ENCODE measurements at places on chromosomes 1 and 21.
A peak's percentile ranks its signal among the peaks of the same experiment; 100 is the strongest.

GRCh38 chr1:150535511-150536287, 13.5 kb upstream of the ADAMTSL4 start:
- peak; percentile 23 for DNase-seq

GRCh38 chr1:9481048-9481447, 58.2 kb upstream of the SLC25A33 start:
- no peak for DNase-seq

DNA sequence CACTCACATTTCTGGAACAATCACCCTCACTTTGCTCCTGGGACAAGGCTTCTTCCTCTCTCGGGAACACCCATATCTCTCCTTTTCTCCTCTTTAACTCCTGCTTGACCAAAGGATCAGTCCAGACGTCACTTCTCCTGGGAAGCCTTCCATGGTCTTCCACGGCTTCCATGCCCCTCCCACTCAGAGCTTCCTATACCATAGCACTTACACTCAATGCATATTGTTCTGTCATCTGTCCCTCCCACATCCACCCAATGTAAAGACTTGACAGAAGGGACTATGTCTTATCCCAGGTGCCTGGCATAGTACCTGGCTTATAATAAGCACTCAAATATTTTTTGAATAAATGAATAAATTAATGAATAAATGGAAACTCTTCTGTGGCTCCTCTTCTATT, 28.2 kb downstream of the CD34 start:
- DNase-seq: no peak

DNA sequence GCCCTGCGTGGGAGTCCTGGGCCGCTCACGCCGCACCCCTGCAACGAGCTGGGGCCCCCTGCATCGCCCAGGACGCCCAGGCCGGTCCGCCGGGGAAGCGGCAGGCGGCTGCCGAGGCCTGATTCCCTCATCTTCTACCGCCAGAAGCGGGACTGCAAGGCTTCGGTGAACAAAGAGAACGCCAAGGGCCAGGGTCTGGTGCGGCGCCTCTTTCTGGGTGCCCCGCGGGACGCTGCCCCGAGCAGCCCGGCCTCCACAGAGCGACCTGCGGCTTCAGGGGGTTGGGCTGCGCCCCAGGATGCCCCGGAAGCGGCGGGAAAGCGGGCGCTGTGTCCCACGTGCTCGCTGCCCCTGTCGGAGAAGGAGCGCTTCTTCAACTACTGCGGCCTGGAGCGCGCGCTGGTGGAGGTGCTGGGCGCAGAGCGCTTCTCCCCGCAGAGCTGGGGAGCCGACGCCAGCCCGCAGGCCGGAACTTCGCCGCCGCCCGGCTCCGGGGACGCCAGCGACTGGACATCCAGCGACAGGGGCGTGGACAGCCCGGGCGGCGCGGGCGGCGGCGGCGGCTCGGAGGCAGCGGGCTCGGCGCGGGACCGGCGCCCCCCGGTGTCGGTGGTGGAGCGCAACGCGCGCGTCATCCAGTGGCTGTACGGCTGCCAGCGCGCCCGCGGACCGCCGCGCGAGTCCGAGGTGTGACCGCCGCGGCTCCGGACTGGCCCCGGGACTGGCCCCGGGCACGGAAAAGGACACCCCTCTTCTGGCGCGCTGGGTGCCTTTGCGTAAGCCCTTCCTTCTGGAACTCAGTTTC, 2.7 kb downstream of the FAM110D start:
- peak; percentile 33 for DNase-seq

DNA sequence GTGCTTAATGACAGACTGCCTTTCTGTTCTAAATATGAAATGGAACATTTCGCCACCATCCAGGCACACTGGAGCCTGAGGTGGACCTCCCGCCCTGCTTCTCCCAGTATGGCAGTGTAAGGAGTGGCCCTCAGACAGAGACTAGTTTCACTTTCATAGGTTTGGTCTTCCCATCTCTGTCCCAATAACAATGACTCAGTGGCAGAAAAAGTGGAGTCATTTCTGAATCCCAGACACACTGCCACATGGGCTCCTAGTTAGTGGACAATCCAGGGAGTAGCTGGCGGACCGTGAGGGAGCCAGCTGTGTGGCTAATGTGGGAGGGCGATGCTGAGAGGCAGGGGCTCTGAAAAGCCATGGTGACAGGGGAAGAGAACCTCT, 95.6 kb upstream of the TSPAN2 start:
- peak; percentile 47 for DNase-seq

DNA sequence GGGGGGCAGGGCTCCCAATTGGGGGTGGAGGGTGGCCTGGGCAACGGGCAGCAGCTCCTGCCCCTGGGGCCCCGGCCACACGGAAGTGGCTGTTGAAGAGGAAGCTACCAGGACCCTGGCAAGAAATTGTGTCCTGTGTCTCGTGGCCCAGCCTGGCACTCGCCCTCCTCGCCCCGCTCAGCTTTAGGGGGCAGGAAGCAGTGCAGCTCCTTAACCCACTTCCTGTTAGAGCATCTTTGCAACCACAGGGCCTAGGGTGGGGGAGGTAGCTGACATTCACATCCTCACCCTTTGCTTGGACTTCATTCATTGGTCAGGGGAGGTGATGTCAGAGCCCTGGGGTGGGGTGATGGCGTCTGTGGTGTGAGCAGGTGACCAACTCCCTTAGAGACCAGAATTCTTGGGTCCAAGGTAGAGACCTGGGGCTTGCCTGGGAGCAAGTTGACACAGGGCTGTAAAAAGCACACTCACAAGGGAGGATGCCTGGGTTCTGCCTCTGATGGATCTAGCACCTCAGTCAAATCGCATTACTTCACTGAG, at the start of gene ARHGAP30:
Gene ARHGAP30, minus strand, starts transcription at position 161 of the 540 bp plus-strand sequence. CDS start 267 bp downstream, outside the sequence.
- no peak for DNase-seq

GRCh38 chr1:246506674-246507481, at the start of gene SMYD3:
Gene SMYD3 (minus strand): TSS chr1:246507279.
- DNase-seq: peak; percentile 72

DNA sequence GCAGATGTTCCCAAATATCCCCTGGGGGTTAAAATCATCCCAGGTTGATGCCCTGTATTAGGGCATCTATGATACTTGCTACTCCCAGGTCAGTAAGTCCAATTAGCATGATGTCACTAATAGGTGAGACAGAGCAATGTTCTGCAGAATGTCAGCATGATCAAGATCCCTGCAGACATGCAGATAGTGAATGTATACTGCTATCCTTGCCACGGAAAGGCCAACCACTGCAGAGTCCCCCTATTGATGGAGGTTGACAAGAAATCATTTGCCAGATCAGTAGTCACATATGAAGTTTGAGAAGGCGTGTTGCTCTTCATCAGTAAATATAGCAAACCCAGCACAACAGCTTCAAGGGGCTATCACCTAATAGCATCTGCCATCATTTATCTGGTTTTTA, 97.4 kb downstream of the SETD4 start:
- no peak for DNase-seq

DNA sequence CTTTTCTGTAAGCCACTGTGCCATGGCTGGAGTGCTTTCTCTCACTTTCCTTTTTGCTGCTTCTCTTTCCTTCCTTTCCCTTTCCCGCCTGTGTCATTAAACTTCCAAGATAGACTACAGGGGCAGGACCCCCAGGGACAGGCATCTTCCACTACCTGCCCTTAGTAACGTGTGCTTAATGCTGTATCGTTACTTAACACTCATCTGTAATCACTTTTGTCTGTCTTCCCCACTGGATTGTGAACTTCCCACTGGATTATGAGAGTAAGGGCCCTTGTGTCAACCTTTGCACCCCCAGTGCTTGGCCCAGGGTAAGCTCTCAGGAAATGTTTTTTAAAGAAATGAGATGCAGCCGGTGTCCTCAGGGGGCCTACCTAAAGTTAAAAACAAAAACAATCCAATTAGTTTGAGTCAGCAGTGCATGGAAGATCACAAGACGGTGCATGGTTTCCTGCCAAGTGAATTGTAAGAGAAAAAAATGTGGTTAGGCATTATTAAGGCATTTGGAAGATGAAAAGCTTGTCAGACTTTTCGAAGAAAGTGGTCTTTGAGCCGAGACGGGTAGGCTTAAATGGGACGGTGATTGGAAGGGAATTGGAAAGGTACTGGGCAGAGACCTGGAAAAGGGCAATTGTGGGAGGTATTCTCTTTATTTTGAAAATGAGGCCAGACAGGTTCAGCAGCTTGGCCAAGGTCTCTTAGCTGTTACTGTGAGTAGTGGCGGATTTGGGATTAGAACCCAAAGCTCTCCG, 958 bp downstream of the LYPLAL1 start:
- DNase-seq: peak; percentile 90

GRCh38 chr1:234920136-234920842, 208.3 kb downstream of the TOMM20 start:
- DNase-seq: no peak

DNA sequence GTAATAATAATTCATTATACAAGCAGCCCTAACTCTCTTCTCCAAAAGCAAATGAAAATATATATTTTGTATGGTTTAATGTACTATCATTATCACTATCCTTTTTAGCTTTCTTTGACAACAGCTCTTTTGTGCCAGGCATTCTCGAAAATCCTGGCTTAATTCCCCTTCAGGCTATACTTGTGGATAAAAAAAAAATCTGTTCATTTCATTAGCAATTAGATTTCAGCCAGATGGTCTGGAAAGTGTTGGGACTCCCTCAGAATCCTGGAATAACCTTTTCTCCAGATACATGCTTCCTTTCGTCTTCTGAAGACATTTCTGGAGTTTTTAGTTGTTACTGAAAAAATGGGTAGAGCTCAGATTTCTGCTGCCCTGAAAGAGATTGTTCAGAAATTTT, 83.4 kb upstream of the PLPPR4 start:
- no peak for DNase-seq

DNA sequence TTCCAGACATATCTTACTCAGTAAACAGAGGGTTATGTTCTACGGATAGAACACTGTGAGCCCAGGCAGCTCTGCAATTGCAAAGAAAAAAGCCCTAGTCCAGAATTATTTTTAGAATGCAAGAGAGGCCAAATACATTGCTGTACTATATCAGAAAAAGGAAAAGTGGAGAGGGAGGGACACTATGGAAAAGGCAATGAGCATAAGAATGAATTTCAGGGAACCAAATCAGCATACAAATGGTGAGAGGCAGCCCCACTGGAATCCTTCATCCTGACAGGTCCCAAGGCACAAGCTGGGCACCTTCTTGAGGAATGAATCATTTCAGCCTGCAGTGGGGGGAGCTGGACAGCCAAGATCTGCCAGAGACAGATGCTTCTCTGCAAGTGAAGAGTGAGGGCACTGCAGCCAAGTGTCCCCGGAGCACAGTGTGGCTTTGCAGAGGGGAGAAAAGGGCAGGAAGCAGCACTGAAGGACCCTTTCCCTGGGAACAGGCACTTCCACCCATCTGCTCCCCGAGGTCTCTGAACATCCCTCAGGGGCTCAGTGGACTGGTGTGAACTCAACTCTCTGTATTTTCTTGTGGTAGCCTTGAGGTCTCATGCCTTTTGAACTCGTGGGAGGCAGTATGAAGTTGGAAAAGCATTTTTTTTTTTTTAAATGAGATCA, 115.6 kb downstream of the XCL2 start:
- DNase-seq: no peak

GRCh38 chr1:32967888-32968568, 3.4 kb upstream of the RNF19B start:
- DNase-seq: no peak

DNA sequence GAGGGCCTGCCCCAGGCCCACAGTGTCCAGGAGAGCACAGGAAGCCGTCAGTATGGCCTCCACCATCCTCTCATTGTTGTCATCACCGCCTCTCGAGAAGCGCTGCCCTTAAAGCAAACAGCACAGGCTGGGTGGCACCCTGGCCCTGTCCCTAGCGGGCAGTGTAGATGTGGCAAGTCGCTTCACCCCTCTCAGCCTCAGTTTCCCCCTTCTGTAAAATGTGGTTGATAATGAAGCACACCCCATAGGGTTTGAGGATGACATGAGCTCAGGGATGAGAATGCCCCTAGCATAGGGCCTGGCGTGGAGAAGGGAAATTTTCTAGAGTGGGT, 13.4 kb downstream of the PLA2G2F start:
- DNase-seq: no peak

GRCh38 chr21:25487046-25487594, 120.2 kb downstream of the MRPL39 start:
- no peak for DNase-seq

DNA sequence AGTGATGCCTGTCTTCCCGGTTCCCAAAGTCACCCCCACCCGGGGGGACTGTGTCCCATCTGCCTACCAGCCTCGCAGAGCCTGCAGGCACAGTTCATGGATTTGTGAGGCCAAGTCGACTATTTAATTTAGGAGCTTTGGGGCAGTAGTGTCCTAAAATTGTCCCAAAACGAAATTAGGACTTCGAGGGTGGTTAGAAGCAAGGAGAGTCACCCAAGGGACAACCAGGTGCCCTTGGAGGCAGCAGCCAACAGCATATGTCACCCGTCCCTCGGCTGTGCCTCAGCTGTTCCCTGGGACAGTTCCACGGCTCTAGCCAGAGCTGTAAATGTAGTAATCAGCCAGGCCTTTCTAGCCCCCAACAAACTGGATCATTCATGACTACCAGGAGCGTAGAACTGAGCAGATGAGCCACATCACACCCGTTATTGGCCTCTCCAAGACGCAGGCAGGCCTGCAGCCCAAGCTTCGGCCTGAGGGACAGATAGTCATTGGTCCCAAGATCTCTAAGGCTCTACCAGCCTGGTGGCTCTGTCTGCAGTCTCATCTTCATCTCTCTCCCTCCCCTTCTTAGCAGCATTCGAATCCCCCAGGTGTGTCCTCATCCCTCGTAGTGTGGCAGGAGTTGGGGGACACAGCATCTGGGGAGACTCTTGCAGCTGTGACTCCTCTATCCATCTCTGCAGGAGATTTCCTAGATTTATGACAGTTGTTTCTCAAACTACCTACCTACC, 2.9 kb downstream of the PAX7 start:
- no peak for DNase-seq

GRCh38 chr1:17847111-17847510, 92.0 kb downstream of the ACTL8 start:
- no peak for DNase-seq

- DNase-seq: no peak
Observed at GRCh38 chr1:11013160-11013531, 692 bp downstream of the TARDBP start.

DNA sequence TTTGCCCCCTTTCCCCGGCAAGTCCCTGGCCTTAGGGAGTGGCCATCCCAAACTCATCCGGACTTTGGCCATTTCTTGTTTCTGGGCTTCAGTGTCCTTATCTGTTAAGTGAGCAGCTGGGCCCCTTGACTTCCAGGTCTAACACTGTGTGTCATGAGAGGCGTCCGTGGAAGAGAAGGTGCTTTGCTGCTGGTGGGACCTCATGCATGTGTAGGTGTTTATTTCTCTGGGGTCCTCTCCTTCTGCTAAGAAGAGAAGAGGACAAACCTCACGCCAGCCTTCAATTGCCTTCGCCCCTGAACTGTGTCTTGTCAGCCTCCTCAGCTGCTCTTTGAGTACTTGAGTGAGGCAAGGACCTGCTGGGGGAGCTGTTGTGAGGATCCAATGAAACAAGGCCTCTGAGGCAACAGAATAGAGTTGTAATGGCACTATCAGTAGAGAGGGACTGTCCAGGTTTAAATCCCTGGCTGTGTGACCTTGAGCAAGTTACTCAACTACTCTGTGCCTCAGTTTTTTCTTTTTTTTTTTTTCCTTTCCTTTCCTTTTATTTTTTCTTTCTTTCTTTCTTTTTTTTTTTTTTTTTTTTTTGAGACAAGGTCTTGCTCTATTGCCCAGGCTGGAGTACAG, 72.5 kb downstream of the RUNX3 start:
- no peak for DNase-seq

Data from astrocyte of the spinal cord (primary cell).